ENCODE measurements at places on chromosomes 3 and 15. TPM values are rescaled to one million over a fixed set of nuclear protein-coding genes. Genes with fewer than 3 reads are reported as not detected.
A peak's percentile ranks its signal among the peaks of the same experiment; 100 is the strongest.

GRCh38 chr15:80487839-80488390, 83.7 kb downstream of the ARNT2 start:
- no peak for DNase-seq

Gene PHLDB2
- total RNA-seq, result 110 TPM

GRCh38 chr3:150306083-150306482, 102.0 kb upstream of the TSC22D2 start:
- no peak for DNase-seq

DNA sequence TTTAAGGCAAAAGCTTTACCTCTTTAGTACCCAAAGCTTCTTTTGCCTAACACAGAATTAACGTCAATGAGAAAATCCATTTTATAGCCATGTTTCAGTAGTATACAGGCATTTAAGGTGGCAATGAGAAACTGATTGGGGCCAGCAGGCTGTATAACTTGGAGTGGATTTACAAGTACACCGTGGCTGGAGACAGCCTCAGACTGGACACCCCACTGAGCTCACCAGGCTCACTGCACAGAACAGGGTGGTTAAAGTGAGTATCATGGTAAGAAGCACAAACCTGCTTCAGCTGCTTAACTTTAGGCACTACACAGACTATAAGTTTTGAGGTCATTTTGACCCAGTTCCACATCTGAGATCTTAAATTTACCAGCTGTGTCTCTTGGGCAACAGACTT, 8.9 kb downstream of the CPOX start:
- DNase-seq, result no peak

- DNase-seq, result no peak
Measured at GRCh38 chr3:124257336-124257864, 265.5 kb upstream of the ROPN1 start.

- no peak for DNase-seq
Measured at GRCh38 chr3:111692593-111693552, 97.7 kb upstream of the ZBED2 start.

Gene GPR176
- total RNA-seq, result 1.5 TPM

DNA sequence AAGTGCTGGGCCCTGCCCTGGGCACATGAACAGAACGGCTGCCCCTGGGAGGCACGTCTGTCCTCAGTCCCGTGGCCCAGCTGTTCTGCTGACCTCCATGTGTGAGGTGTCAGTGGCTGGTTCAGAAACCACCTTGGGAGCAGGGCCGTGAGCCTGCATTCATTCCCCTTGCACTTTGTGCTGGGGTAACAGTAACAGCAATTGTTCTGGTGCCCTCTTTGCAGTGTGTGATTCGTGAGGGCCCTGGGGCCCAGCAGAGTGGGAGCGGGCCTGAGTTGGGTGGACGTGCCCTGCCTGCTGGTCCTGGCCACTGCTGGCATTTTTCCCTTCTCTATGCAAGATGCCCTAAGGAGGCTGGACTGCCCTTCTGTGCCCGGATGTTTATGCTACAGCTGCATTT, 50.4 kb upstream of the MYZAP start:
- no peak for DNase-seq

GRCh38 chr15:100869151-100869999, 10.3 kb upstream of the ALDH1A3 start:
- DNase-seq, result no peak

GRCh38 chr3:168512802-168513201, 417.1 kb upstream of the GOLIM4 start:
- DNase-seq, result no peak

GRCh38 chr3:4587061-4587837, 94.1 kb downstream of the ITPR1 start:
- no peak for DNase-seq

GRCh38 chr3:18431266-18431665, 6.1 kb upstream of the SATB1 start:
- no peak for DNase-seq

GRCh38 chr3:49878686-49879085, 9.0 kb upstream of the CAMKV start:
- DNase-seq, result no peak

DNA sequence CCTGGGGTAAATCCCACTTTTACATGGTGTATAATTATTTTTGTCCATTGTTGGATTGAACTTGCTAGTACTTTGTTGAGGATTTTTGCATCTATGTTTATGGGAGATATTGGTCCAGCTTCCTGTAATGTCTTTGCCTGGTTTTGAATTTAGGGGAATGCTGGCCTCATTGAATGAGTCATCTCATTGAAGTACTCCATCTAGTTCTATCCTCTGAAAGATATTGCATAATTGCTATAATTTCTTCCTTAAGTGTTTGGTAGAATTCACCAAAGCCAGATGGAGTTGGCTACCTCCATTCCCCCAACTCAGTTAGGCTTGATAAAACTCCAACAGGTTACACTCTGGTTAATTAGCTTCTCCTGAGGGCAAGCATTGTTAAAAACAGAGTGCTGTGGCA, 237.4 kb upstream of the TGFBR2 start:
- DNase-seq, result no peak

GRCh38 chr3:125433091-125433534, 58.0 kb upstream of the ZNF148 start:
- no peak for DNase-seq

GRCh38 chr3:48634661-48635221, 520 bp downstream of the SLC26A6 start:
- peak; percentile 62 for DNase-seq

- DNase-seq, result no peak
Measured at GRCh38 chr3:197028728-197029510, 698 bp downstream of the MELTF start.

DNA sequence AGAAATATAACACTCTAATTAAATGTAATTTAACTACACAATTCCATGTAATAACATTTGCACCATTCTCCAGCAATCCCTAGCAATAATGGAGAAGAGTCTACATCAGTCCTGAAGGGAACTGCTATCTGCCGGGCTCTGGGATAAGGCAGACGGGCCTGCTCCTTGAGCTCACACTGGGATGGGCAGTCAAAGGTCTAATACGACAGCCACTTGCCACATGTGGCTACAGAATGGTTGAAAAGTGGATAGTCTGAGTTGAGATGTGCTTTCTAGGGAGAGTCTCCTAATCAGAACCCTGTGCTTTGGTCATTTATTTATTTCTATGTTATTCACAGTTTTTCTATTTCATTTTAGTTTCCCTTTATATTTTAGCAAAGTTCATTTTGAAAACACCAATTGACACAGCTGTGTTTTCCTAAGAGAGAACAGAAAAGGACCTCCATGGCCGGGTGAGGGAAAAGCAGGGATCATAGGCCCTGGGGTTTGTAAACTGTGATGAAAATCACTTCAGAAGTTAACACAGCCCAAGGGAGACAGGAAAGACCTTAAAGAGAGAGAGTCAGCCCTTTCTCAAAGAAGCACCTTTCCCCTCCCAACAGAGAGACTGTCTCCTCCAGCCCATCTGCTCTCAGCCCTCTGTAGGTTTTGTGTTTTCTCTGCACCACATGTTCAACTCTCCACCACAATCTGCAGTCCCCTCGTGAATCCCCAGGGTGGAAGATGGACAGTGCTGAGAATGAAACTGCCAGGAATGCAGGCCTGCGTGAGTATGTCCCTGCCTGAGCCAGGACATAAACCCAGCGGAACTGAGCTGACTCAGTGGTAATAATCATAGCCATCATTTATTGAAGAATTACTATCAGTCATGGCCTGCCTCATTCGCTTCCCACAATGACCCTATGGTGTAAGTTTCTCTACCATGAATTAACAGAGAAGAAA, 11.6 kb downstream of the FSIP1 start:
- no peak for DNase-seq

DNA sequence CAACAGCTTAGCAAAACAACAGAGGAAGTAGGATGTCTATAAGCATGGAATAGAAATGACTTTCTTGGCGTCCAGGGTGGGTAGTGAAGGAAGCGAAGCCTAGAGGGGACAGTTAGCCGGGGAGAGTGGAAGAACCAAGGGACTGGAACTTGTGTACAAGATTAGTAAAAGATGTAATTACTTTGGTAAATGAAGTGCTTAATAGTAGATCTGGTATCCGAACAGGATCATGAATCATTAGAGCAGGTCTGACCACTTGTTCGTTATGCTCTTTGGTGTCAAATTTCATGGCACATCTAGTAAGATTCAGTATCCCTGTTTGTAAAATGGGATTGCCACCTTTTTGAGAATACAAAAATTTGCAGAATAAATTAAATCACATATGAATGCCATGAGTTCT, 112.5 kb upstream of the MLF1 start:
- DNase-seq, result no peak

DNA sequence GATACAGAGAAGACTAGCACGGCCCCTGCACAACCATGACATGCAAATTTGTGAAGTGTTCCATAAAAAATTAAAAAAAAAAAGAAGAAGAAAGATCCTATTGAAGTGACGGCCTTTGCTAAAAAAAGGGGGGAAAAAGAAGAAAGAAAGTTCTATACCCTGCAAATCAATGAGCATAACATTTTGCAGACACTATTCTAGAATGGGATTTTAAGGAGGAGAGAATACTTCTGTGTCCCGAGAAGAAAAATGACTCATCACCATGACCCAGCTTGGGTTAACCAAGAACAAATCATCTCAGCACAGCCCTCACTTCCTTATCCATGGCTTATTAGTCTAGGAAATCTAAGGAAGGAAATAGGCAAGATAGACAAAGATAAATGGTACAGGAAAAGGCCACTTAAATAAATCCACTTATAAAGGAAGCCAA, 7.4 kb upstream of the SH3BP5 start:
- no peak for DNase-seq

DNA sequence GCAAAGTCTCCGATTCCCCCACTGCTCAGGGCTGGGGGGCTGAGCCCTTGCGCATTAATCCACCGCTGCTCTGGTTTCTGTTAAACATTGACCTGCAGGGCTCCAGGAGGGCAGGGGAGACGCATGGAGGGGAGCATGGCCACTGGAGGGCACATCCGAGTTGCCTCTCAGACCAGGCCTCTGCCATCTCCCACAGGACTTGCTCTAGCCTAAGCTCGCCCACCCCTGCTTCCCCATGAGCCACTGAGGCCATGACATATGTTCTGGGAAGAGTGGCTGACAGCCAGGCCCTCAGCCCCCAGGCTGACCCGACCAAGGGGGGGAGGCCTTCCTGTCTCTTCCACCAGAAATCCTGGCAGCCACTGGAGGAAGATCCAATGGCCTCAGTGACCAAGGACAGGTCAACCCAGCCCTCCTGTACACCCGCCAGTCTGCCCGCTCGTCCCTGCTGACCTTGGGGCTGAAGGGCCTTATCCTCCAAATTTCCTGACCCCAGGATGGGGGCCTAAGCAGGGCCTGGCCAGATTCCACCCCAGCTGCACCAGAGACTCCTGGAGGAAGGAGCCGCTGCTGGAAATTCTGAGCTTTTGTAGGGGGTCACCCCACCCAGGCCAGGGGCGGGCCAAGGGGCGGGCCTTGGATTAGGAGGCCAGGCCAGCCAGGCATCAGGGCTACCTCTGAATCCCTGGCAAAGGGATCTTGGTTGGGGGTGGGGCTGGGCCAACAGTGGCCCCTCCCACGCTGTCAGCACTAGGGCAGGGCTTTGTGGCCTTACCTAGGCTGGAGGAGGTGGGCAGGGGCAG, at the start of gene HYAL1:
Gene HYAL1, minus strand, starts transcription at position 562 of the 803 bp plus-strand sequence. CDS start 618 bp downstream, outside the sequence.
- DNase-seq, result peak; percentile 91

DNA sequence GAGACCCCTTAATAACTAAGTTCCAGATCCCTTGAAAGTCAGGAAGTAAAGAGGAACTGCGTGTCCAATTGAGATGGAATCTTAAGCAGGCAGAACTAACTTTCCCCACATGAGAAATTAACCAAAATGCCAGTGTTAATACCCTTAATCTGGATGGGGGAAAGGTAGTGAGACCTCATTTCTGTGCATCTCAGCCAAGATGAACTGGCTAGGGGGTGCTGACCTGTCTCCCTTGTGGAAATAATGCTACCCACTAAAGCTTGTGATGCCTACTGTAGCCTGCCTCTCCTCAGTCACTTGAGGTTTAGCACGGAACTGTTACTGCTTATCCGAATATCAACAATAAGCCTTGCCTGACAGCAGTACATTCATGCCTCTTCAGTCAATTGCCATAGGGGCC, 15.1 kb downstream of the BOC start:
- DNase-seq, result no peak

- DNase-seq, result no peak
Measured at GRCh38 chr3:134993011-134993410, 198.0 kb downstream of the EPHB1 start.

- DNase-seq, result no peak
Measured at GRCh38 chr3:99648516-99648915, 10.1 kb downstream of the COL8A1 start.

All from heart right ventricle (tissue), 16 donors.